Left ventricle myocardium inferior (tissue), 1 donor: ENCODE measurements at places on chromosomes 4 and X. TPM values are rescaled to one million over a fixed set of nuclear protein-coding genes. Genes with fewer than 3 reads are reported as not detected.

GRCh38 chrX:153970357-153971123 is 1.1 kb downstream of the HCFC1 start:
- no peak for DNase-seq
- H3K4me1 ChIP-seq = peaks cover 62% of the 10 kb centered on the region
- H3K36me3 ChIP-seq = no peaks in the 10 kb centered on the region

FRAS1 gene
- total RNA-seq = 1.4 TPM

- no peak overlapping the region for H3K4me3 ChIP-seq
- H3K4me1 ChIP-seq = no peaks in the 10 kb centered on the region
- DNase-seq = no peak
- H3K27ac ChIP-seq = no peak overlapping the region
- no peaks in the 10 kb centered on the region for H3K27me3 ChIP-seq
Observed at GRCh38 chrX:69961365-69962072, 88.2 kb downstream of the AWAT2 start.

CYBB gene
- total RNA-seq = 18.7 TPM

GDPD2 gene
- not detected for total RNA-seq
